ENCODE measurements at places on chromosomes 12 and 14.

DNA sequence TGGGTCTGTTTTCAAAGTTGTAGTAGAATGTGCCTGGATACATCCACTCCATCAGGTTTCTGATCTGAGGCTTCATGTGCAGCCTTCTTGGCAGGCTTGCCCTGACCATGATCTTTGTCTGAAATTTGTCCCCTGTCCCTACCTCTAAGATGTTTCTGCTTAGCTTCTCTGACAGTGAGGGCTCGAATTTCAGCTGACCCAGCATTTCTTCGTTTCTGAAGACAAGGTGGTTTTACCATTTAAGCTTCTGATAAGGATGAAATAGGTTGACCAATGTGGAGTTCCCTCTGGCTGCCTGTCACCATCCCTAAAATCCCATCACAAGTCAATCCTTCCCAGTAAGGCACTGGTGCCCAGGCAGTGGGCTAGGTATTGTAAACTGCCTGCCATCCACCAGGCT, 57.0 kb downstream of the CMKLR1 start:
- DNase-seq = no peak

DNA sequence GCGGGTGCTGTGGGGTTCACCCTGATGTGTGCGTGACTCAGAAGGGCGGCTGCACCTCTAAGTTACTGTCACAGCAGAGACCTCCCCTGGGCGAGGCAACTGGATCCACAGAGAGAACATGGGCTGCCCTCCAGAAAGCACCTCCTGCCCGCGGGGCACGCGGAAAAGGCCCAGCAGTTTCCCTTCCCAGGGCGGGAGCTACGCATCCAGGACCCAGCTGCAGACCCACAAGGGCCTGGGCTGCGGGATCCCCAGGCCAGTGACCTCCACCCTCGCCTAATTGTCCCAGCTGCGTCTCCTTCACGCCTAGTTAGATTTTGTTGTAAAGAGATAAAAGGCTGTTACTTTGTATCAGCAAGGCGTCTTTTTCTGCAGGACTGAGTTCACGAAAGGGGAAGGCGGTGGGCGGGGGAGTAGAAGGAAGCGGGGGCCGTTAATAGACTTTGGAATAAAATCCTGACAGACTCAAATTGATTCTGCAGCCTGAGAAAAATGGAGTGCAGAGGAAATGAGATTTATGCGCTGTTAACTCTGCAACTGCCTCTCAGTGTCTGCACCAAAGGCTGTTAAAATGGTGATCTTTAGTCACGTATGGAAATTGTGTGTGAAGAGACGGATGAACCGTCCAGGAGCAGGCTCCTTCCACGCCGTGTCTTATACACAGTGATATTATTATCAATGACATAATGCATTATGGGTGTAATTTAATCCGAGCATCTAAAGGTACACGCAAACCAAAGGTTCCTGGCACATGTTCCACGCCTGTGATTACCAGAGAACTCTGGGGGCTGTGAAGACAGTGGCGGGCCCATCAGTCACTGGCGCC, 65.9 kb upstream of the FBRSL1 start:
- no peak for DNase-seq

GRCh38 chr12:64057706-64058105, 164.4 kb downstream of the KICS2 start:
- DNase-seq = no peak

DNA sequence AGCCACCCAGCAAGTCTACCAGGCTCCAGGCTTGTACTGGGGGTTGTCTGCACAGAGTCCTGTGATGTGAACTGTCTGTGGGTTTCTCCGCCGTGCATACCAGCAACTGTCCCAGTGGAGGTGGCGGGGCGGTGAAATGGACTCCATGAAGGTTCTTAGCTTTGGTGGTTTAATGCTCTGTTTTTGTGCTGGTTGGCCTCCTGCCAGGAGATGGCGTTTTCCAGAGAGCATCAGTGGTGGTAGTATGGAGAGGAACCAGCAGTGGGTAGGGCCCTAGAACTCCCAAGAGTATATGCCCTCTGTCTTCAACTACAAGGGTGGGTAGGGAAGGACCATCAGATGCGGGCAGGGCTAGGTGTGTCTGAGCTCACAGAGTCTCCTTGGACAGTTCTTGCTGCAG, 303.8 kb downstream of the TMEM121 start:
- peak; percentile 6 for DNase-seq

DNA sequence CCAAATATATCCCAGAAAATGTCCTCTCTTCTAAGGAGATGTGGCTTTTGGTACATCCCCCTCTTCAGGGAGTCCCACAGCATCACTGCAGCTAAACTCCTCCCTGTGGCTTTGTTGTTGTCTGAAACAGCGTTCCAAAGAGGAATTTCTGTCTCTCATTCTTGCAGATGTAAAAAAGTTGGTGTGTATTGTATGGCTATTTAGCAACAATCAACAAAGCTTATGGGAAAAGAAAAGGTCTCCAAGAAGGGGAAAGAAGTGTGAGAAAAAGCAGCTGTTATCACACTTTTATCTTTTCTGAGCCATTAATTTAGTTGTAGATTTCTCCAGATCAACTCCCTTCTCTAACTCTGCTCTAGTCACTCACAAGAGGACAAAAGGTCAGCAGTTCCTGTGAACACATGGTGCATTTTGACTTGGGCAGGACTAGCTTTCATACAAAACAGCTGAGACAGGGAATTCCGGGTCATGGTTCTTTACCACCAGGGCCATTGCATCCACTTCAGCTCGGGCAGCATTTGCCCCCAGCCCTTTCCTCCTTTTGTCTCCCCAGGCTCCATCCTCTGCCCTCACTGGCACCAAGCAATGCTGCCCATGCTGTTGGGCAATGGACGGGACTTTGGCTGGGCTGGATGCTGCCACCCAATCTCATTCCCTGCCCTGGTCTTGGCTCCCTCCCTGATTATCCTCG, 184.7 kb downstream of the TMX1 start:
- no peak for DNase-seq

- no peak for DNase-seq
Observed at GRCh38 chr14:23916446-23916845, 37.1 kb upstream of the DHRS4 start.

GRCh38 chr12:28500373-28501024, 310.2 kb downstream of the CCDC91 start:
- DNase-seq = no peak

DNA sequence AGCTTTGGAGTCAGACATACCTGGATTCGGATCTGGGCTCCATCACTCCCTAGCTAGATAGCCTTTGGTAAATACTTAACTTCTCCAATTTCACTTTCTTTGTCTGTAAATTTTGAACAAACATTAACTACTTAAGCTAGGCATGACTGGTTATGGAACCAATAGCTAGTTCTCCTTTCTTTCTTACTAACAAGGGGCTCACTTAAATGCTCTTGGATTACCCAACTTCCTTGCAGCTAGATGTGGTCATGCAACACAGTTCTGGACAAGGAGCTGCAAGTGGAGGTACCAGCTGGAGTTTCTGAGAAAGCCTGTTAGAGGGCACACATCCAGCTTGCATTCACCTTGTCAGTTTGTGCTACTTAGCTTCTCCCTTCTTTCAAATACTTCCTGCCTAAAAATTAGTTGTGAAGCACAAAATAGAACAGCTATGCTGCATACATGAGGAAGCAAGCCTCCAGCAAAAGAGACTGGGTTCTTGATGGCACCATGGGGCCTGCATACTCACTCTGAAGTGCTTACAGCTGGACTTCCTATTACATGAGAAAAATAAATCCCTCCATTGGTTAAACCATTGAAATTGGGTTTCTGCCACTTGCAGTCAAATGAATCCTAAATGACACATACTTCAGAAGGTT, 210.1 kb upstream of the EEA1 start:
- no peak for DNase-seq

- no peak for DNase-seq
Observed at GRCh38 chr12:86945685-86946196, 689.5 kb upstream of the MGAT4C start.

DNA sequence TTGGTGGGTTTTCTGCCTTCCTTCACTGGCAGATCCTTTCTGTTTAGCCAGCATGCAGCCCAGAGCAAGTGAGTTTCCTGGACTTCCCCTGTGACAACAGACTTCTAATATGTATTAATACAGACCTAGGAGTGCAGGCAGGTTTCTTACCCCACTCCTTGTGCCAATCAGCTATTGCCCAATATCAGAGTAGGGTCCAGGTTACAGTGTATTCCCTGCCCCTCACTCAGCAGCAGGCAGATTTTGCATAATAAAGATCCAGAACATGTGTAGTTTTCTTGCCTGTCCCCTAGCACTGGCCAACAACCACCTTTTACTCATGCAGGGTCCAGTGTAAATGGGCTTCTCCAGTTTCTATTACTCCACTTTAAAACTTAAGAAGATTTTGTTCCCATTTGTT, 4.7 kb upstream of the SMIM10L1 start:
- DNase-seq = no peak

DNA sequence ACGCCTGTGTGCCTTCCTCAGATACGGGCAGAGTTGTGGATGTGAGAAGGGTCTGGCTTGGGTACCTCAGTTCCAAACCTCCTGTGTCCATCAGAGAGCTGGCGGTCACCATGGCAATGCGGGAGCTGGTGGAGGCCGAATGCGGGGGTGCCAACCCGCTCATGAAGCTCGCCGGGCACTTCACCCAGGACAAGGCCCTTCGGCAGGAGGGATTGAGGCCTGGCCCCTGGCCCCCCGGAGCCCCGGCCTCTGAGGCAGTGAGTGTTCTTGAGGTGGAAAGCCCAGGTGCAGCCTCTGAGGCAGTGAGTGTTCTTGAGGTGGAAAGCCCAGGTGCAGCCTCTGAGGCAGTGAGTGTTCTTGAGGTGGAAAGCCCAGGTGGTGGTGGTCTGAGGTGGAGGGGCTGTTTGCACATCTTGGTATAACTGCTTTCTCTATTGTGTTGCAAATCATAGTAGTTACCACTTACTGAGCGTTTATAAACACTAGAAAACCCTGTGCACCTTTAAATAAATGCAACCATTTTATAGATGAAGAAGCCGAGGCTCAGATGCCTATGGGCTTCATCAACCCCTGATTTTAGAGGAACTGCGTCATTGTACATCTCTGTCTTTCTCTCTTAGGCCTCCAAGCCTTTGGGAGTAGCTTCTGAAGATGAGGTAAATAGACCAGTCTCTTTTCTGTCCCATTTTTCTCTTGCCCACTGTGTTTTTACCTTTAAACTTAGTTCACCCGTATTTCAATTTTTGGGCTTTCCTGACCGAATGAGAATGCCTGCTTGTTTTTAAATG, 976 bp downstream of the PEX5 start:
- DNase-seq = no peak

GRCh38 chr14:96092936-96093335, 53.8 kb downstream of the C14orf132 start:
- no peak for DNase-seq

DNA sequence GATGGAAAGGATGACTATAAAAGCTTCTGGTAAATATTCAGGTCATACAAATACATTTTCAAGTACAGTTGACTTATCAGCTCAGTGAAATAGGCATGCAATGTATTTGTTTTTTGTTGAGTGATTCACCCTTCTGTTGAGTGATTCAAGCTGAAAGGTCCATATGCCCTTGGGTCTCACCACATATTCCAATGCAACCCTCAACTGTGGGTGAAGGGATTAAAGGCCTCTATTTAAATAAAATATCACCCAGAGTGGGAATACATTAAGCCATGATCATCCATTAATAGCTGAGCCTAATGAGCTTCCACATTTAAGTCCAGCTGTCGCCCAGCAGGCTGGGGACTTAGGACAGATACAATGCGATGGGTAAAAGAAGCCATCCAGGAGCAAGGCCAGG, 120.2 kb downstream of the CRACR2A start:
- no peak for DNase-seq

DNA sequence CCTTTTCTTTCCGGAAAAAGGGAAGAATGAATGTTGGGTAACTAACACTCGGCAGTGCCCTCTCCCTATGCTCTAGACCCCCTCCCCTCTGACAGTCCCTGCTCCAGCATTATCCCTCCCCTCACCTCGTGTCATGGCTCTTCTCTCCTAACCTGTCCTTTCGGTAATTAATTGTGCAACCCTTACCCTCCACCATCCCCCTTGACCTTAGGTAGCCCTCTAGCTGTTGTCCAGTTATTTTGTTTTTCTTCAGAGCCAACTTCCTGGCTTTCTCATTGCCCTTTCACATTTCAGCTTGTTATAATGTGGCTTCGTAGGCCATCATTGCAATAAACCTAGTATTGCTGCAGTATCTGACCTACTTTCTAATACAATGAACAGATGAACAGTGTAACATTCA, 11.2 kb downstream of the ARG2 start:
- no peak for DNase-seq

GRCh38 chr12:122243965-122244364, 18.1 kb upstream of the DIABLO start:
- peak; percentile 27 for DNase-seq

DNA sequence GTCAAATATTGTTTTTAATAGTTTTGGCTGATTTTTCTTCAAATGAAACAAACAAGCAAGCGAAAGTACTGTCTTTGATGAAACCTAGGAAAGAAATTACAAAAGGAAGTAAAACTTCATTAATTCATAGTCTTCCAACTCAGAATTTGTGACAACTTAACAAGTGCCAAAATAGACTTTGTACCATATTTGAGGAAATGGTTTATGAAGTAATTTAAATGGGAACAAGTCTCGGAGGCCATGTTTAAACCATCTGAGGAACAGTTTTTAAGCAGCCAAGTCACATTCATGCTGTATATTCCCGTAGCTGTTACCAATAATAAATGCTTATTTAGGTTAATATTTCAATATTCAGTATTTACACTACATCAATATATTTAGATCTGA, 745 bp upstream of the ARHGDIB start:
- no peak for DNase-seq

GRCh38 chr14:21647380-21647779, 6.3 kb upstream of the OR4E2 start:
- no peak for DNase-seq

DNA sequence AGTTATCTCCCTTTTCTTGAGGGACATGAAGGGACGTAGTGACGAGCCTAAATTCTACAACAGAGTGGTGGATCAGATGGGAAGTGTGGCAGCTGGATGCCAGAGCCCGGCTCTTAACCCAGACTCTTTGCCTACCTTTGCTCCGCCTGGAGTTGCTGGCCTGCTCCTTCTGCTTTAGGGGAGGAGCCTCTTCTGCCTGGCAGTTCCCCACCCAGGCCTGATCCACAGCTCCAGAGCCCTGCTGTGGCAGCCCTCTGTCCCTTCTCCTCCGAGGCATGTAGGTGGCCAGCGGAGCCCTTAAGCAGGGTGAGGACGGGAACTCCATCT, 2.3 kb upstream of the PRPH start:
- DNase-seq = no peak

GRCh38 chr12:26133521-26133920, 8.7 kb upstream of the BHLHE41 start:
- DNase-seq = no peak

DNA sequence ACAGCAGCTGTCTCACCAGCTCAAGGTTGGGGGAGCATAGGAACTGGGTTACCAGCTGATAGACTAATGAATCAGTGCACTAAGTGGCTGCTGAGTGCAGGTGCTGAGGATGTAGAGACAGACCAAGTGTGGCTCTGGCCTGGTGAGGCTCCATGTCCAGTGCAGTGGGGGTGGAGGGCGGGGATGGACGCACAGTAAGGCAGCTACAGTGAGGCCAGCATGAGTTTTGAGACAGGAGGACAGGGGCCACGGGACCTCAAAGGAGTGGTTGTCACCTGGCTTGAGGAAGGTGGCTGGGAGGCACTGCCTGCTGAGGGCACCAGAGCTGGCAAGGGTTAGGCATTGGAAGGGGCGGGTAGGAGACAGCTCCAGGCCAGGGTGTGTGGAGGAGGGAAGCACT, 37.0 kb downstream of the SYNE3 start:
- DNase-seq = no peak

- no peak for DNase-seq
Observed at GRCh38 chr14:34851395-34851794, 23.8 kb downstream of the BAZ1A start.
